ENCODE measurements at places on chromosomes 13 and 19. TPM values are rescaled to one million over a fixed set of nuclear protein-coding genes. Genes with fewer than 3 reads are reported as not detected.

DNA sequence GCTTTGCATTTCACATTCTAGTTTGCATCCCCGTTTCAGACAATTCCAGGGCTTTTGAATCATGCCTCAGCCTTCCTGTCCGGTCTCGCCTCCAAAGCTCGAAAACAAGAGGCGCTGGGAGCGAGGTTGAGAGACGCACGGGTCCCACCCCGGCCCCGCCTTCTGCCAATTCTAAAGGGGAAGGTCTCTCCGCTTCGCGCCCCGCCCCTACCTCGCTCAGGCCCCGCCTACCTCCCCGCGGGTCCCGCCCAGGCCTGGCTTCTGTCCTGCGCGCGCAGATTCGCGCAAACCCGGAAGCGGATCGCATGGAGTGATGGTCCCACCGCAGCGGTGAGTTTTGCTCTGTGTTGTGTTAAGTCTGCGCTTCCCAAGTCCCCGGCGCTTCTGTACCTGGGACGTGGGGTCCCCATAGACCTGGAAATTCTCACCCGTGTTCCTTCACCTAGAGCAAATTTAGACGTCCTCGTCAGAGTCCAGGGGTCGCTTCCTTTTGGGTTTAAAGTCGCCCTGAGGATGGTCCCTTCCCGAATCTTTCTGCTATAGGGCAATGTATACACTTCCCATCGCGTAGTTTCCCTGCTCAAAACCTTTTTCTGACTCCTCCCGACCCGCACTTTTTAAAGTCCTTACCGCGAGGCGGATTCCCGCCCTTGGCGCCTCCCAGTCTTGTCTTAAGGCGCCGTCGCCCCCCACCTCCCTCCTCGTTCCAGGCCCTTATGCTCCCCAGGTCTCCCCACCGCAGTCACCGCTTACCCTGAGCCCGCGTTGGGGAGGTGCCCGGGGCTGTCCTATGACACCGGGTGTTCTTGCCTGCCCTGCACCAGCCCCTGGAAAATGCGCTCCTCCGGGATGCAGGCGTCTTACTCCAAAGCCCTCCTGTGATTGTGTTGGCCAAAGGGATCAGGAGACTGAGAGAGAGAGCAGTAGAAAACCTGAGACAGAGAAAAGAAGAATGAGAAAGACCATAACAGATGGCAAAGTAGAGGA is at the start of gene ZNF845:
Gene ZNF845 (plus strand): TSS at position 287 of the 987 bp plus-strand sequence. CDS start 7,559 bp downstream, outside the sequence.
- peak; percentile 95 for DNase-seq

PROZ gene
- total RNA-seq: 0.82 TPM

DNA sequence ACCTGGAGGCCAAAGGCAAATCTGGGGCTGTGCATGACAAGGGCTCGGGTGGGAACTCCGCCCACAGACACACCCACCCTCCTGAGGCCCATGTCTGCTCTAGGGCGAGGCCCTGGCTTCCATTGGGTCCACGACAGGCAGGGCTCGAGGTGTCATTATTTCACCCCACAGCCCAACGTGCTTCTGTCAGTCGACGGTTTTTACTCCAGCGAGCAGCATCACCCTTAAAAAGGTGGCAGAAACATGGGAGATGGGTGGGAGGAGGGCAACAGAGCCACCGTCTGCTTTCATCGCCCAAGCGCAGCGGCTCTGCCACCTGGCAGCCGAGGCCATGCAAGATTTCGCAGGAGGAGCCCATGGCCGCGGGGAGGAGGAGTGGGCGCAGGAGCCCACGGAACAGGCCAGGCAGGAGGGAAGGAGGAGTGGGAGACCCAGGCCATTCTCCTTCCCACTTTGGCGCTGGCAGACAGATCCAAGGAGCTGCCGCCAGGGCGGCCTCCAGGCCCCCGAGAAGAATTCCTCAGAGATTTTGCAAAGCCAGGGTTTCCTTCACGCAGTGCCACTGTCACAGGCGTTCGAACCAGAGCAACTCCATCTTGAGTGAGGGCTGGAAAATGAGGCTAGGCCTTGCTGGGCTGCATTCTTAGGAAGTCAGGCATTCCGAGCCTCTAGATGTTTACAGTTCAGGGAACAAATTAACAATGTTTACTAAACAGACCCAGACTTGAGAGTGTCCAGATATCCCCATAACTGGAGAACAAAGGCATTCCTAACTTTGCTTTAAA is 49.3 kb upstream of the TUBGCP3 start:
- no peak for DNase-seq

NDUFA11 gene
- total RNA-seq: 115 TPM

GRCh38 chr13:80572923-80573316 is 232.0 kb upstream of the SPRY2 start:
- DNase-seq: no peak

OR10H1 gene
- 0.08 TPM for total RNA-seq

GRCh38 chr13:27599845-27600553 is 20.3 kb downstream of the LNX2 start:
- no peak for DNase-seq

GRCh38 chr19:35222373-35223015 is 6.0 kb downstream of the FAM187B start:
- DNase-seq: no peak

- DNase-seq: no peak
Measured at GRCh38 chr13:99507986-99508385, 6.7 kb downstream of the TM9SF2 start.

SLC46A3 gene
- total RNA-seq: 9.7 TPM

GRCh38 chr19:7823686-7824301 is 6.2 kb upstream of the EVI5L start:
- no peak for DNase-seq

LAIR1 gene
- total RNA-seq: 163 TPM

DNA sequence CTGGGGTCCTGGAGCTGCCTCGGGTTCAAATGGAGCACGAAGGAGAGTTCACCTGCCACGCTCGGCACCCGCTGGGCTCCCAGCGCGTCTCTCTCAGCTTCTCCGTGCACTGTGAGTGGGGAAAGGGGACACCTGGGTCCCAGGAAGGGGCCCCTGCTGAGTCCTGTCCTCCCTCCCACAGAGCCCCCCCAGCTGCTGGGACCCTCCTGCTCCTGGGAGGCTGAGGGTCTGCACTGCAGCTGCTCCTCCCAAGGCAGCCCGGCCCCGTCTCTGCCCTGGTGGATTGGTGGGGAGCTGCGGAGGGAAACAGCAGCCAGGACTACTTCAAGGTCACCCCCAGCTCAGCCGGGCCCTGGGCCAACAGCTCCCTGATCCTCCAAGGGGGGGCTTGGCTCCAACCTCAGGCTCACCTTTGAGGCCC is 11.0 kb upstream of the SIGLEC11 start:
- no peak for DNase-seq

DNA sequence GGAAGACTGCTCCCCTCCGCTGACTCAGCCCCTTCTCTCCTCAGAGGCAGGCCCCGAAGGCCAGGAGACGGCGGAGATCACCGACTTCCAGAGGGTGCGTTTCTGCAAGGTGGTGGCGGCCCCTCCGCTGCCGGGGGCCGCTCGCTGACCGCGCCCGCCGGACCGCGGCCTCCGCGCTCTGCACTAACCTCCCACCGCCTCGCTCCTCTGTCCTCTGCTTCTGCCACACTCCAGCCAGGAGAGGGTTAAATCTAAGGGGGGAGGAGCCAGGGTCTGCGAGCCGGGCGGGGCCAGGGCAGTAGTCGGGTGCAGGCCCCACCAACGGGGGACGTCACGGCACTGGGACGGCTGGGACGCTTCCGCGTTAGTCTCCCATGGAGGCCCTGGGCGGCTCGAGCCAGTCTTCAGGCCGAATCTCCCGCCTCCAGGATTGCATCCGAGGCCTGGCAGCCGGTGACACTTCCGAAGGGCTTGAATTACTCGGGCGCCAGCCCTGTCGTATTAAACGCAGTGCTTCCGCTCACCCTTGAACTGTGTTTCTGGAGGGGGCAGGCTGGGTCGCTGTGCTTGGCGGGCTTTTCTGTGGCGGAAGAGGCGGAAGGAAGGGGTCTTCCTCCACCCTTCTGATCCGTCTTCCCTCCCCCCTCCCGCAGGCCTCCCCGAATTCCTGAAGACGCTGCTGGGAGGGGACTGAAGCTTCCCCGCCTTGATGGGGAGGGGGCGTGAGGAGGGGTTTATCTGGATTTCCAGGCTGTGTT is 1.2 kb upstream of the INAFM1 start:
- DNase-seq: peak; percentile 86

DNA sequence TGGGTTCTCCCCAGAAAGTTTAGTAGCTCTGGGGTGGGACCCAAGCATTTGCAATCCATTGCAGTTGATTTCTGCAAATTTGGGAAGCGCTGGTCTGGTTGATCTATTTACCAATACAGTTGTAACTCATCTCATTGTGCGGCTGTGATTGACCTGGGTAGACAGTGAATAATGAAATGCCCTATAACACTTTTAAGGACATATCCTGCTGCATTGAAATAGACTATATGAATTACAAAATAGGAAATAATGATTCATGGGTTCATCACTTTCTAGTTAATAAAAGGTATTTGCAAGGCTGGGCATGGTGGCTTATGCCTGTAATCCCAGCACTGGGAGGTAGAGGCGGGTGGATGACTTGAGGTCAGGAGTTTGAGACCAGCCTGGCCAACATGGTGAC is 59.0 kb upstream of the FARP1 start:
- DNase-seq: no peak

PSG7 gene
- total RNA-seq: not detected

DNA sequence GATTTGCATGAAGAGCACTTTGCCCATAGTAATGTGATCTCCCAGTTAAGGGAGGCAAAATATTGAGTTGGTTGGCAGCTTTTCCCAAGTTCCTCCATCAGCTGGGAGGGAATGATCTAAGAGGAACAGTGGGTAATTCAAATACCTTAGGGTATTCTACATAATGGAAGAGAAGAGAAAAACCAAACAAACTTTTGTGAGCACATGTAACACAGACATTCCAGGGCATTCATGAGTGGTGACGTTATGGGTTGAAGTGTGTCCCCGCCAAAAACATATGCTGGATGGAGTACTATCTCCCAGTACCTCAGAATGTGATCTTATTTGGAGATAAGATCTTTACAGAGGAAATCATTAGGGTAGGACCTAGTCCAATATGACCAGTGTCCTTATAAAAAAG is 220.1 kb downstream of the FOXO1 start:
- DNase-seq: no peak

ZNF850 gene
- total RNA-seq: 4.3 TPM

GRCh38 chr19:40735013-40735771 is 15.1 kb downstream of the ACTMAP start:
- DNase-seq: no peak

CLEC17A gene
- 0.45 TPM for total RNA-seq

DNA sequence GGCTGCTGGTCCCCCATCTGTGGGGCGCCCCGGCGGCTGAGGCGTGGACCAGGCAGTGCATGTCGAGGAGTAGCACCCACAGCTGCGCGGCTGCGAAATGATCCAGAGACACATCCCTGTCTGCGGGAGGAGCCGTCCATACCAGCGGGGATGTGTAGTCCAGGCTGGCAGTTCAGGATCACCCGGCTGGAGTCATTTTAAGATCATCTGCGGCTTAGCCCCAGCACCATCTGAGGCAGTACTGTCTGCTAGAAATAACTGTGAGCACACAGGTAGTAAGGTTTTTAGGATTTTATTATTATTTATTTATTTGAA is 3.1 kb downstream of the ADAT3 start:
- DNase-seq: no peak

GRCh38 chr19:4916292-4917082 is 7.2 kb downstream of the UHRF1 start:
- DNase-seq: peak; percentile 74

DNA sequence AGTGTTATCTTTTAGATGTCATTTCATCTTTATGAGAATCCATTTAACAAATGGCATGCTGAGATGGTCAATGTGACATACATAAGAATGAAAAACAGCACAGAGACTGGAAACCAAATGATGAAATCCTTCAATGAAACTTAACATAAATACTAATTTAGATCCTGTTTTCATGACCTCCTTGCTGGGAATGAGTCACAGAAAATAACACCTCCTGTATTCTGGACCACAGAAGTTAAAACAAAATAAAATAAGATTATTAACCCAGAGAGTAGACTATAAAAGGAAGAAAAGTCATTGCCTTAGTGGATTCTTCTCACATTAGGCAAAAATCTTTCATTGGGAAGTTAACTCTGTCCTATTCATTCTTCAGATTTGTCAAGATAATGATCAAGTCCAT is 1.6 kb downstream of the DIAPH3 start:
- no peak for DNase-seq
